ENCODE measurements at places on chromosomes 2 and 18. TPM values are rescaled to one million over a fixed set of nuclear protein-coding genes. Genes with fewer than 3 reads are reported as not detected.
A peak's percentile ranks its signal among the peaks of the same experiment; 100 is the strongest.

- ATAC-seq: no peak
Observed at GRCh38 chr2:207258263-207258991, 92.7 kb upstream of the KLF7 start.

- ATAC-seq: no peak
Observed at GRCh38 chr2:239821694-239822075, 203.5 kb downstream of the NDUFA10 start.

DNA sequence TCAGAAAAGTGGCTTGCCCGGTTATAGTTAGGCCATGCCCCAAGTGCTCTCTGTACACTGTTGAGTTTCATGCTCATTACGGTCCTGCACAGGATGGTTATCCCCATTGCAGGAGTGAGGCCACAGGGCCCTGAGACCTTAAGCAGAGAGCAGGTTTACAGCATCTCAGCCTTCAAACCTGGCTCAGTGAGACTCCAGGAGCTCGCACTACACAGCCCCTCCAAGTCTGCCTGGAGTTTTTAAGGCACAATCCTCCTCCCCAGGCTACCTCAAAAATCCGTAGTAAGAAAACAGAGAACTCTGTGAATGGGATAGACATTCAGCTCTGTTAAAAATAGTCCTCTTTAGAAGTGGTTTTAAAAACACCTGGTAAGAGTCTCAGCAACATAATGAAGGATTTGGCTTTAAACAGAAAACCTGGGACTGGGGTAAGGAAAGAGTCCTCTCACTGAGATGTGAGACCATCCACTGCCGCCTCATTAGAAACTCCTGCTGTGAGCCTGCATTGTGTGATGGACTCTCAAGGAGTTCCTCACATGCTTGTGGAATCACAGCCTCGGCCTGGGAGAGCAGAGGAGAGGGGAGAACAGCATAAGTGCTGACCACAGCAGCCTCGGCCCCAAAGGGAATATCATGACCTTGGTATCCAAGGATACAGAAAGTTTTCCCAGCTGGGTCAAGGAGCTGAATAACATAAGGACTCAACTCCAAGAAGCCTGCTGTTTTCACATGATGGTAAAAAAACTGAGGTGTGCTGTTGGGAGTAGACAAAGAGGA, 214.8 kb downstream of the ATAD2B start:
- ATAC-seq: no peak

DNA sequence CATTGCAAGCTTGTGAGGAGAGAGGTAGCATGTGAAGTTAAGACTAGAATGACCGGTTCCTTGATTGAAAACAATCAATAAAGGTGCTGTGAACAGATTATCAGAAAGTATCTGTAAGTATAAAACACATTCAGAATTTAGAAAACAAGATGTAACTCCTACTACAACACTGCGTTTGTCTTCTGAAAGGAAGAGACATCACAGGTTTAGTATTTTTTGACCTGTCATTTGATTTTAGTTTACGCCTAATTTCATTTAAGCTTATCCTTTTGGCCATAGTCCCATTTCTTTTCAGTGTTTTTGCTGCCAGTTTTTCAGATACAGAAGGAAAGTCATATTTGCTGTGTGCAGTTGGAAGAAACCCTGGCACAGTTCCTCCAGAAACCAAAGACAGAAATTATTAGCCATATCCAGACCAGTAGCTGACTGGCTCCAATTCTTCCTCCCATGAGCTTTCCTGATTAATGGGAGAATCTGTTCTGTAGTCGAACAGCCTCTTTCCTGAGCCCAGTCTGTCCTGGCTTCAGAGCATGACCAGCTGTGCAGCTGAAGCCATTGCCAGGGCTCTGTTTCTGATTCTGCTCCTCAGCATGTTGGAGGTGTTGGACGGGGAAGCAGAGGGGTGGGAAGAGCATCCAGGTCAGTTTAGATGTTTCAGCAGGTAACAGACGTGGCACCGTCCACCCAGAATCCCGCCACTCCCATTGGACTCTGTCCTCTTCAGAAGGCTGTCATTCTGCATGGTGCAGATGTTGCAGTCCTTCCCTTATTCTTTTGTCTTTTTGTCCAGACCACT, 61.0 kb downstream of the CRIM1 start:
- no peak for ATAC-seq

- no peak for ATAC-seq
Observed at GRCh38 chr18:51195086-51195450, 2.4 kb downstream of the MEX3C start.

The POMC gene
- total RNA-seq: 6.1 TPM

DNA sequence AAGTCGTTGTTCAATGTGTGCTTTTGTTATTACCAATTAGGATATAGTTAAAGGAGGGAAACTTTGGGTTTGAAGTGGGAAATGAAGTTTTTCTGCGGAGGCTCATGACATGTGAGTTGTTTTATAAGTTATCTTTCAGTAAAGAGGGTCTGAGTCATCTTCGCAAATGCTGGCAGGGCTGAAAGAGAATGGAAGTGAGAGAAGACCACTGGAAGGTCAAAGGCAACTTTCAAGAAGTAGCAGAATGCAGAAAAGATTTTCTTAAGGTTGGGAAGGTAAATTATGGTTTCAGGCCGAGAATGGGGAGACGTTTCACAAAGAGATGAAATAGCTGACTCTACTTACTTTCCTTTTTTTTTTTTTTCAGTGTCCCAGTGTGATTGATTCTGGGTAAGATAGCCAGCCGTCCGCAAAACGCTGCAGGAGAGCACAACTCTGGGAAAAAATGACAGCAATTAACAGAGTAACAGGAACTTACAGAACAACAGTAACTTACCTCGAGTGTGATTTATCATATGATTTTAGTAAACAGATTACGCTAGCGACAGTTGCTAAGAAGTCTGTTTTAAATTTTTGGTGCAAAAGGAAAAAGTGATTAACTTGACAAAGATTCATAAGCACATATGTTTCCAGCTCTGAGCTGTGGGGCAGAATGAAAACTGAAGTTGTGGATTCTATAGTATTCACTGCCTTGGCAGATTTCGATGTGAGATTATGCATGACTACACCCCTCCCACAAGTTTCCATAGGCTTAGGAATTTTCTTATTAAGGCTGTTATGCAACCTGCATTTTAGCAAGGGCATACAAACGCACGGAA, 46.8 kb upstream of the ACTR3 start:
- ATAC-seq: no peak

DNA sequence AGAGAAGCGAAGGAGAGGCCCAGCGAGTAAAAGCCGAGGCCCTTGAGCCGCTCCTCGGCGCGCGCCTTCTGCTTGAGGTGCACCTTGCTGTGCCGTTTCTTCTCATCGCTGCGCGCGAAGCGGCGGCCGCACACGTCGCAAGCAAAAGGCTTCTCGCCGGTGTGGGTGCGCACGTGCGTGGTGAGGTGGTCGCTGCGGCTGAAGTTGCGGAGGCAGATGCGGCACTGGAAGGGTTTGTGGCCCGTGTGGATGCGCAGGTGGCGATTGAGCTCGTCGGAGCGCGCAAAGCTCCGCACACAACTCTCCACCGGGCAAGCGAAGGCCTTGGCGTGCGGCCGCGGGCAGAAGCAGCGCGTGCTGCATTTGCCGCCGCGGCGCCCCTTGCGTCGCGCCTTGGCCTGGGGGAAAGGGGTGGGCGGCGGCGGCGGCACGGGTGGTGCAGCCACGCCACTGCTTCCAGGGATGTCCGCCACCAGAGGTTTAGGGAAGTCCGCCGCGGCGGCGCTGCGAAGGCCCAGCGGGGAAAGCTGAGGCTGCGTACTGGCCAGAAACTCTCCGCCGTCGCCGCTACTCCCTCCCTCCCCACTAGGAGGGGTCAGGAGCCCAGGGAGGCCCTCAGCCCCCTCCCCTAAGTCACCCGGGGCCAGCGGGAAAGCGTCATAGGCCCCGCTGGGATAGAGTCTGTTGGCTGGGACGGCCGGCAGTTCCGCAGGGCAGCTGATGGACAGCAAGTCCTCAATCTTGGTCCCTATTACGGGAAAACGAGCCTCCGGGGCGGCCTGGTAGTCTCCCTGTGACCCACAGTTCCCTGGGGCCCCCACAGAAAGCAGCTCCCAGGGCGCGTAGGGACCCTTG, 1.7 kb downstream of the EGR4 start:
- ATAC-seq: no peak

GRCh38 chr2:218290316-218291261, 1.7 kb downstream of the TMBIM1 start:
- ATAC-seq: peak; percentile 10

The CCT4 gene
- 369 TPM for total RNA-seq

DNA sequence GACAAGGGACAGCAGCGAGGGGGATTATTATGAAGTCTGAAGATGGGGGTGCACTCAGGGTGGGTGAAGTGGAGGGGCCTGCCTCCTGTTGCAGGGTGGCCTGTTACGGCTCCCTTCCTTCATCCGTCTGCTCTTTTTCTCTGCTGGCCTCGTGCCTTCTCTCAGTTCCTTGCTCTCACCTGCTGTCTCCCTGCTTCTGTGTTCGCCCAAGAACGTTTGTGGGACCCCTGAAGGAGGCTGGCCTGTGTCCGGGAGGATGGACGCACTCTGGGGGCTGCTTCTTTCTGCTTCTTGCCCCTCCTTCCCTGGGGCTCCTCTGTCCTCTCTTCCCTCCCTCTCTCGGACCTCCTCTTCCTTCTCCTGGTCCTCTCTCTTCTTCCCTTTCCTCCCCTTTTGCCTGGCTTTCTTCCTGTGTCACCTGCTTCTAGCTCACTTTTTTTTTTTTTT, 13.8 kb downstream of the MROH2A start:
- ATAC-seq: no peak

The CDK15 gene
- total RNA-seq: not detected

DNA sequence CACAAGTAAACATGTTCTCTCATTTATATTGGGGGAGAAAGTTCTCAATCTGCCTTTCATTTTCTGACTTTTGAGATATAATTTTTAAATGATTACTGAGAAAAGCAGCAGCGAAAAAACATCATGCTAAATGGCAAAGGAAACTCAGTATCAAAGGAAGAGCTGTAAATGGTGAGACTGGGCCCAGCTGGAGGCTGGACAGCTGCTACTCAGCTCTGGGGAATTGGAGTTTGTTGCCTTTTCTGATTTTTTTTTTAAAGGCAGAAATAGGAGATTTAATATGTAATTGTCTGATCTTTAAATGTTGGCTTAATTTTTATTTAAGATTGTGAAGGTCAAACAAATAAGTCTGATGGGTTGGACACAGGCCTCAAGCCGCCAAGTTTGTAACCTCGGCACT, 137.1 kb upstream of the TACR1 start:
- no peak for ATAC-seq

- no peak for ATAC-seq
Observed at GRCh38 chr2:120979921-120980320, 244.3 kb downstream of the GLI2 start.

DNA sequence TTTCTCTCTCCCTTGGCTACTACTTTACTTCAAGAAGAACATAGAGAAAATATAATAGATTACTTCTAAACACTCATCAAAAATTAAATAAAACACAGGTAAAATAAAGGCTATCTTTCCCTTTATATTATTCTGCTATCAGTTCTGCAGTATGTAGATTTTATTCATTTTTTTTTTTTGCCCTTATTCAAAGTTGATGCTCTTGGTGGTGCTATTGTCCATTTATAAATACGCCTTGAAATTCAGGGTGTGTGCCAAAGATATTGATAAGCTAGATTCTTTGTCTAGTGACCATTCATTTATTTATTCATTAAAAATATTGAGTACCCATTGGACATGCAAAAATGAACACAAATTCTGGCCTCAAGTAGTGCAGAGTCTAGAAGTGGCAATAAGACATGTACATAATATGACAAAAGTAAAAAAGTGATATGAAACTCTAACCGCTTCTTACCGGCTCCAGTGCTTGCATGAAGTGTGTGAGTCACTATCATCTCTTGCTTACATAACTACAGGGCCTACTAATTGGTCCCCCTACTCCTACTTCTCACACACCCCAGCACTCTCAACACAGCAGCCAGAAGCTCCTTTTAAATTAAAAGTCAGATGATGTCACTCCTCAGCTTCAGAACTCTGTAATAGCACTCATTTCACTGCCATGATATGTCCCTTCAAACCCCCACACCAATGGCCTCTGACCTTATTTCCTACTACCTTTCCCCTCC, 208.3 kb upstream of the FANCL start:
- no peak for ATAC-seq

- peak; percentile 13 for ATAC-seq
Observed at GRCh38 chr18:3596637-3597384, 146.8 kb downstream of the TGIF1 start.

GRCh38 chr2:100556746-100557145, 6.0 kb upstream of the PDCL3 start:
- ATAC-seq: no peak

GRCh38 chr18:54416436-54416835, 58.7 kb downstream of the C18orf54 start:
- ATAC-seq: no peak

GRCh38 chr2:113972766-113973165, 82.9 kb downstream of the ACTR3 start:
- no peak for ATAC-seq

- ATAC-seq: no peak
Observed at GRCh38 chr2:200257570-200257969, 48.9 kb upstream of the SPATS2L start.

GRCh38 chr2:106332054-106332453, 136.2 kb downstream of the RGPD3 start:
- no peak for ATAC-seq

DNA sequence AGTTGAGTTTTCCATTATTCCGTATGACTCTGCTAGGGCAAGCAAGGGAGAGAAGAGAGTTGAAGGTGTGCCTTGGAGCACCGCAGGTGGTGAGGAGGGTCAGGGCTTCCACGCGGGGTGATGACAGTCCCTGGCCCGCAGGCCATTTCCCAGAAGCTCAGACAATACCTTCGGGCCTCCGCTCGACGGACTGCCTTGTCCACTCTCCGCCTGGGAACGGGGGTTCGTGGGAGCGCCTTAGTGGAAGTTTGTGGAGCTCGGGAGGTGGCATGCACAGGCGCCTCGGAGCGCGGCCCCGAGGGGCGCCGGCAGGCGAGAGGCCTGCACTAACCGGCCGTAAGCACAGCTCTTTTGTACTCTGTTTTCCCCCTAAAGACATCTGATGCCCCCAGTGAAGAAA, 69.8 kb downstream of the ARHGEF33 start:
- no peak for ATAC-seq

DNA sequence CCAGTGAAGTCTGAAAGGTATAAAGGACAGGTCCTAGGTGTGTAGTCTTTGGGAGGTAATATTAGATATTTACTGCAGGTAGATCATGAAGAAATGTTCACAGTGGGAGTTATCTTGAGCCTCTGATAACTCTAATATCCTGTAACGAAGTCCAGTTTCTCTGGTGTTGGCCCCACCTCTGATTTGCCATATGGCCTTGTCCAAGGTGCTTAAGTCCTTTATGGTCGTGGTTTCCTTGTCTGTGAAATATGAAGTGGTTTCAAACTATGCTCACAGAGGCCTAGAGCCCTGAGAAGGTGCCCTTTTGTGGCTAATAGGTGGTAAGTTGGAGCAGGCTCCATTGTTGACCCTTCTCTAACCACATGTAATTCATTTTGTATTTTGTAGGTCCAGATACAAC, 190.7 kb downstream of the ICOS start:
- ATAC-seq: no peak

The VAMP8 gene
- 124 TPM for total RNA-seq

The CDKL4 gene
- total RNA-seq: 0.35 TPM

GRCh38 chr18:35422237-35422636, 45.1 kb upstream of the ZNF396 start:
- no peak for ATAC-seq

- no peak for ATAC-seq
Observed at GRCh38 chr18:57834616-57835015, 31.5 kb upstream of the ATP8B1 start.

Data from activated T-helper 17 cell treated with anti-CD3 and anti-CD28 coated beads, Interleukin-2, amount 50 U/mL, for 72 hours (primary cell).